Coronary artery (tissue), 2 donors: ENCODE measurements at places on chromosomes 2 and 18.

DNA sequence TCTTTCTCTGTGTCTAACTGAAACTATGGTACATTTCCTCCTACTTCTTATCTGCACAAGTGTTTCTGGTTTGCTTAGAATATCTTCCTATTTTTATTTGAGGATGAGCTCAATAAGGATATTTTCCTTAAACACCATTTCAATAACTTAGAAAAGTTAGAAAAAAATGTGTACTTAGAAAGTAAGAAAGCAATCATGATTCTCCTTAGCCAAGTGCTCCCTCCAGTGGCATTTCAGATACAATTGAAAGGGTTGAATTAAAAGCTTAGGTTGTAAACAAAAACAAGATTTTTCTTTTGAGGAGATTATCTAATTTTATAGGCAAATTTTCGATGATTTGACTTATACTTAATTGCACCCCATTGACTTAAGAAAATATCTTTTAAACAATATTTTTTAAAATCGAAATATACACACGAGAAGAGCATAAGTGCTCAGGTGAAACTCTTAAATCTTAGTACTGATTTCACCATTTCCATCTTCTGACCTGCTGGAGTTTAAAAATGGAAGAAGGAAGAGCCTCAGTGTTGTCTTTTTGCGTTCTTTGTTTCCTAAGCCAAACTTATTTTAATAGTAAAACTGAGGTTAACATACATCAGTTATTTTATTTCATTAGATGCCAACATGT is 26.9 kb downstream of the C18orf63 start:
- no peak for DNase-seq

DNA sequence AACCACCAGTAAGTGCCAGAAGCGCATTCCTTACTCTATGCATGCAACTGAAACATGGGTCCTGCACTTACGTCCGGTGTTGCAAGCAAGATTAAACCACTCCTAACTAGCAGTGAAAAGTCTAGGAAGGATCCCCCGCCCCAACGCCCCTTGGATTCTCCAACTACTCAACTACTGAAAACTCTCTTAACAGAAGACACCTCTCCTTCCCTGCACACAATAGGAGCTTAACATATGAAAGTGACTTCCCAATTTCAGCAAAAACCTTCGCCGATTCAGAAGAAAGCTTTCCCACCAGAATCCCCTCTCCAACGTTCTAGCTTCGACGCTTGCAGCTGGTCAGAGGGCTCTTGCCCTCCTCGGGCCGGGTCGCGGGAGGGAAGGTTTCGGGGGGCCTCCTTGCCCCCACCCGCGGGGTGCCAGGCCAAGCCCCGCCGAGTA is 578 bp downstream of the IWS1 start:
- no peak for DNase-seq

GRCh38 chr2:96927405-96928171 is 57.7 kb upstream of the SEMA4C start:
- no peak for DNase-seq

DNA sequence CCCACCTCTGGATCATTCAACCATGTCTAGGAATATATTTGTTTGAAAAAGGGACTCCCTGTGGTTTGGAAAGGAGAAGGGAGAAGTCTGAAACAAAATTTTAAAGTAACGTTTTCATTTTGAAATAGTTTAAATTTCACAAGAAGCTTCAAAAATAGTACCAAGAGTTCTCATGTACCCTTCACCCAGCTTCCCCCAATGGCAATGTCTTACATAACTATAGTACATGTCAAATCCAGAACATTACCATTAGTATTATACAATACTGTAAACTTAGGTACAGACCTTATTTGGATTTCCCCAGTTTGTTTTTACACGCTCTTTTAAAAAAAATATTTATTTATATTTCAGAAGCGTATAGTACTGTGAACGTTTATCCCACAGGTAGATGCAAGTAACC is 4.0 kb upstream of the LYG2 start:
- DNase-seq, result no peak

DNA sequence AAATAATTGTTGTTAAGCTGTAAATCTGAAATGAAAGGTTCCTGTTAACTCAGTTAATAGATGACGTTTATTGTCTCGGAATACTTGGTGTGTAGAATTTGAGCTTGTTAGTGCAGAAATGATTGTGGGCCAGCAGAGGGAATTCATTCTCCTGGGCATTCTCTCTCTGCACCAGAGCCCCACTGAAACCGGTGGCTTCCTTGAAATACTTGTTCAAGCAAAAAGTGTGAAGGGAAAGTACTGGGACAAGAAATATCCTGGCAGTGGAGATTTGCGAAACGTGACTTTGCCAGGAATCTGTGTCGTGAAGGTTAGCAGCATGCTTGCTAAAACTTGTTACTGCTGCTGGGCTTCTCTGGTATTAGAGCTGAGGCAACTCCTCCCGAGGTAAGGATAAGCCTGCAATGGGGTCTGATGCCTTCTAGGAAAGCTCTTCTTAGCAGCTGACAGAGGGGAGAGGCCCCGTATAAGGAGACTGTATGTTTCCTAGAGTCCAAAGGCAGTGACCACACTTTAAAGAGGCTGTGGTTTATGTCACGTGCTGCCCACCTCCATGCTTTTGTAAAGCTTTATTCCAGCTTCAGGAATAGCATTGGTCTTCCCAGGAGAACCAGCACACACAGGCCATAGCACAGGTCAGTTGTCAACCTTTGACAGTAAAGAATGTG is 2.0 kb downstream of the ITGA6 start:
- no peak for DNase-seq

GRCh38 chr2:224729435-224729834 is 13.3 kb upstream of the CCDC195 start:
- DNase-seq, result no peak

- DNase-seq, result no peak
These were observed at the start of gene VSNL1 for GRCh38 chr2:17540093-17540812. Gene VSNL1 (plus strand): TSS chr2:17540696. CDS start chr2:17592075, 51,379 bp downstream.

- no peak for DNase-seq
These were observed 2.0 kb upstream of the ANKRD62 start for GRCh38 chr18:12091538-12092141.

DNA sequence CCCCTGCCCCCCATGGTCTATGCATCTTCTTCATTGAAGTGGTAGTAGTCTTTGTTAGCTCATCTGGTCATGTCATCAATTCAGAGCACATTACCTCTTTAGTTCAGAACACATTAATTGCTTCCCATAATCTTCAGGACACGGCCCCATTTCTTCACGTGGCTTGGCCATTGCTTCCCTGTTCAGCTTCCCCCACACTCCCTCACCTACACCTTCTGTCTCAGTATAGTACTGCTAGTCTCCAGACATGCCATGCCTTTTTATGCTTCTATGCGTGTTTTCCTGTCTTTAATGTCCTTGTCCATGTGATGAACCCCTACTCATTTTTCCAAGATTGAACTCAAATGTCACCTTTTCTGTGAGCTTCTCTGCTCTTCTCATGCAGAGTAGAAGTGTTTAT is 35.1 kb downstream of the MSH2 start:
- no peak for DNase-seq

DNA sequence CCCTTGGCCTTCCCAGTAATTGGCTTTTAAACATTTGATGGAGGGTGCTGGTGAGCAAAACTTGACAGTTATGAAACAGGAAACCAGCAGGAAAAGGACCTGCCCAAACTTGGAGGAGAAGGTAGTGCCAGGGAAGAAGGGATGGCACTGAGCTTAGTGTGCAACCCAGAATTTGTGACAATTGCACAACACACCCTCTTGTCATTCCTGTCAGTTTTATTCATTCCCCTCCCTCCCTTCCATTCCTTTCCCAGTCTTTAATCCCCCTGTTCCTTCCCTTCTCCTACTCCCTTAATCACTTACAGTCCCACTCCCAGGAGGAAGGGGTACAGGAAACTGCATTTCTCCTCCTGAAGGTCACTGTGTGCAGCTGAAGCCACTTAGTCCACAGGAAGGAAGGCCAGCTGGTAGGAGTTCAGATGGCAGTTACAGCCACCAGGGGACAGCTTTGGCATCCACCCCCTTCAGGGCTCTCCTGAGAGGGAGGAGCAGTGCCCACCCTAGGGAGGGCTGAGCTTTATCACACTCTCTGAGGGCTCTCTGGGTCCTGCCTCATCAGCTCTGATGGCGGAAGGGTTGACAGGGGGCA is 24.0 kb upstream of the SIGLEC15 start:
- no peak for DNase-seq

- DNase-seq, result peak; percentile 41
These were observed 279.8 kb downstream of the TNS1 start for GRCh38 chr2:217722883-217723472.

GRCh38 chr2:140624200-140624599 is 1506.6 kb downstream of the LRP1B start:
- DNase-seq, result no peak

DNA sequence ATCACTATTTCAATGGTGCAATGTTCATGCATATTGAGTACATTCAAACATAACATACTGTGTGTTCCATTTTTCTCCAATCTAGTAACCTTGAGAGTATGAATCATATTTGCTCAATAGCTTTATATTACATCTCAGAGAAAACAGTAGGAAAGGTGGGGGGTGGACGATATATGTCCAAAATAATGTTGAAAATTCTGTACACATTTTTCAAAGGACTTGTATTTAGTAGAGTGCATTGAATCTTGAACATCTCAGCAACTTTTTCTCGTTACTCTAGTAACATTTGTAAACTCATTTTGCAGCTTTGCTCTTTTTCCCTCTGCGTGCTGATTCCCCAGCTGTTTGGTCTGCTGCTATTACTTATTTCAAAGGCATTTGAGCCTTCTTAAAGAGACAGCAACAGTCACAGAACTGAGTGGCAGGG is 1487.0 kb downstream of the LRP1B start:
- no peak for DNase-seq

- DNase-seq, result no peak
These were observed 178.0 kb upstream of the SLC8A1 start for GRCh38 chr2:40629768-40630434.

DNA sequence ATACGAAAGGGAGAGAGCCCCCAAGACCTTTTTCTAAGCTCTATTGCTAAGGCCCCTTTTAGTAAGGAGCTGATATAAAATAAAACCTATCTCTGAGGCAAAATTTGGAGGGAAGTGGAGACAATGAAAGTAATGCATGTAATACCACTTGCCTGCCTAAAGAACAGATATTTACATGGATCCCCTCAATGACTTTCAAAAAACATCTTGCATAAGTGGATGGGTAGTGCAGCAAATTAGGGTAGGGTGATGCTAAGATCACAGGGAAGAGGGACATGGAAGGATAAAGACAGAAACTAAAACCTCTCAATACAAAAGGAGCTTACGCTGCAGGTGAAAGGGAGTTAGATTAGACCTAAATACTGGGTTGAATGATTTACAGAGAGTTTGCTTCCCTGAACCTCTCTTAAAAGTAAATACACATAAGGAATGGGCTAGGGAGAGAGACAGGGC is 1.1 kb downstream of the ZNF513 start:
- DNase-seq, result no peak

GRCh38 chr18:59012815-59013705 is 126.6 kb upstream of the SEC11C start:
- DNase-seq, result no peak

- no peak for DNase-seq
These were observed 457.0 kb upstream of the HNRNPA3 start for GRCh38 chr2:176755537-176756135.

DNA sequence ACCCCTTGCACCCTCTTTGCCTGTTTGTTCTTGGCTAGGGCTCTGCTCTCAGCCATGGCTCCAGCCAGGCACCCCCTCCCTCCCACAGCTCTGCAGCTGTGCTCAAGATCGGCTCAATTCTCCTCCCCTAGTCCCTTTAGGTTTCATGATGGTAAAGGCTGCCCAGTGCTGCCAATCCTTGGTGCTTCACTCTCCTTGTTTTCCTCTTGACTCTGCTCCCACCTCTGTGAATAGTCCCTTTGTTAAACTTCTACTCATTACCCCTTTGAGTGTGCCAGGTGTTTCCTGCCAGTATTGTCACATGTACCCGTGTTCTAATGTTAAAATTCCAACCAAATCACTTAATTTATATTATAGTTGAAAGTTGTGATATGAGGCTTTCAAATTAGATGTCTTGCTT is 101.0 kb upstream of the CERS6 start:
- no peak for DNase-seq

DNA sequence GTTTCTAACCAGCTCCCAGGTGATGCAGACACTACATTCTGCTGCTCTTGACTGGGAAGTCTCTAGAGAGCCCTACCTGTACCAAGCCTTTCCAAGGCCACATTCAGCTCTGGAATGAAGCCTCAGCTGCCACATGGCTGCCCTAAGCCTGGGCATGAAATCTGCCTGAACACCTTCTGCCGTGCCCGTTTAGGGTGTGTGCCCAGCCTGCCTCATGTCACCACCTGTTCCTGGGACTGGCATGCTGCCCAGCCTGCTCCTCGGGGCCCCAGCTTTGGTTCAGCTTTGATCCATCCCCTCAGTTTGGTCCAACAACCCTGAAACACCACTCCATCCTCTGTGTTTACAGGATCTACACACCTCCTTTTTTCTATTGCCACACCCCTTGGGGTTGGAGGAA is 210.9 kb downstream of the L3MBTL4 start:
- no peak for DNase-seq

GRCh38 chr2:133331436-133331835 is 236.8 kb downstream of the NCKAP5 start:
- no peak for DNase-seq

DNA sequence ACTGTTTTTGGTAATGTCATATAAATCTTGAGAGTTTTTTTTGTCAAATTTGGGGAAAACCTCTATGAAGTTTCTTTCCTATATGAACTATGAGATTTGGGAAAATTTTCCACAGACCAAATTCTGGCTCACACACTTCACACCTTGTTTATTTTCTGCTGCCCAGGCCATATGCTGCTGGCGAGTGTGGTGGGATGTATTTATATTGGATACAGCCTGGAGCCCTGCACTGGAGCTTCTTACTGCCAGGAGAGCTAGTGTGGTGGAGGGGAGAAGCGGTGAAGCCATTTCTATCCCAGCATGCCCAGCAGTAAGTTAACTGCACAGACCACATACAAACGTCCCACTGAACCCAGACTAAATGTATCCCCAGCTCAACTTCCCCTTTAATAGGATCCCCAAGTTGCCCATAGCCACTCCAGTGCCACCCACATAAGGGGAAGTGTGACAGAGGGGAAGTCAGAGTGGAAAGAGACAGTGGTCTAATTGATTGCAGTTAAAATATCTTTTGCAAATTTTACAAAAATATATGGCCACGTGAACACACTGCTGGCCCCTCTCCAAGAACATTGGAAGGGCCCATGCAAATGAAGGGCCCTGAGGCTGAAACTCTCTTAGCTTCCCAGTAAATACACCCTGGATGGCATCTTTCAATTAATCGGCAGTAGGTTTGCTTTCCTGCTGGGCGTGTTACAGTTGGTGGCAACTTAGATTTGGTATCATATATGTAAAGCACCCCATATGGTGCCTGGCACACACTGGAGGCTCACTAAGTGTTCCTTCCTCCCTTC is 146.6 kb upstream of the ITGA6 start:
- no peak for DNase-seq

- no peak for DNase-seq
These were observed 101.0 kb downstream of the SLC25A12 start for GRCh38 chr2:171792886-171793580.

DNA sequence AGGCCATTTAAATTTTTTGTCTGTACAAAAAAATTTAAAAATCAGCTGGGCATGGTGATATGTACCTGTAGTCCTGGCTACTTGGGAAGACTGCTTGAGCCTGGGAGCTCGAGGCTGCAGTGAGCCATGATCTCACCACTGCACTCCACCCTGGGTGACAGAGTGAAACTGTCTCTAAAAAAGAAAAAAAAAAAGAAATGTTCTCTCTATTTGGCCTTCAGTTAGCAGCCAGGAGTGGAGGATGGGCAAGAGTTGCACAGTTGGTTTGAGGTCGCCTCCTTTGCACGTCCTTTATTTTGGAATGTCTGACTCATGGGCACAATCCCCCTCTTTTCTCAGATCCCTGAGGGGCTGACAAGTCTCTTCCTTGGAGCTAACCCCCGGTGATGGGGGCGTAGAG is 26.3 kb downstream of the ITM2C start:
- no peak for DNase-seq
